Ecto neural progenitor cell (in vitro differentiated cells): ENCODE measurements at places on chromosomes 3 and 15.

DNA sequence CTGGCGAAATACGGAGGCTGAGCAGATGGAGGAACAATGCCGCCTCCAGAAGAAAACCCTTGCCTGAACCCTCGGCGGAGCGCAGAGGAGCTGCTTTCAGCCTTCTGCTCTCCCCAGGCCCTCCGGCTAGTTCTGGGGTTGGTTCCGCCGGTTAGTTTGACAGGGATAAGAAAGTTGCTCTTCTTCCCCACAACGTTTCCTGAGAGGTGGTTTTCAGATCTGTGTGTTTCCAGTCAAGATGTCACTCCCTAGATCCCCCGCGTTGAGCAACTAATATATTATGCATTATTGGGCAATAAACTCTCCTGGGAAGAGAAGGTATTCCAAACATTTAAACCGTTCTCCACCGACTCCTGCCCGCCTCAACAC lies 551 bp downstream of the NLGN1 start:
- no peak for DNase-seq

GRCh38 chr3:62585861-62586260 lies 212.5 kb upstream of the FEZF2 start:
- DNase-seq, result no peak

- no peak for DNase-seq
Observed at GRCh38 chr15:29862271-29862670, 40.0 kb upstream of the TJP1 start.

DNA sequence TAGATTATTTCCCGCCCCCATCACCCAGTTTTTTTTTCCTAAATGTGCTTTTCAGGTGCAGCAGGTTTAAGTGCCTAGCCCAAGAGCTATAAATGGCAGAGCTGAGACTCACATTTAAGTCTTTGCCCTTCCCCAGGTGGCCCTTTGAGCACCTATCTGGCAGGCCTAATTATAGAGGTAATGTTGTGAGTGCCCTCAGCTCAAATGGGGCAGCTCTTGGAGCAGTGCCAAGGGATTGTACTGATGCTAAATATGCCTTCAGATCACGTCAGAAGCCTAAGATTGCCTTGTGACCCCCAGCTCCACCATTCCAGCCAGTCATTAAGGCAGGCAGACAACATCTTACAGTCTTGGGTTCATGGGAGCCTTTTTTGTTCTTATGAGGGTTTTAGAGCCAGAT lies 159.5 kb downstream of the RPLP1 start:
- DNase-seq, result no peak

DNA sequence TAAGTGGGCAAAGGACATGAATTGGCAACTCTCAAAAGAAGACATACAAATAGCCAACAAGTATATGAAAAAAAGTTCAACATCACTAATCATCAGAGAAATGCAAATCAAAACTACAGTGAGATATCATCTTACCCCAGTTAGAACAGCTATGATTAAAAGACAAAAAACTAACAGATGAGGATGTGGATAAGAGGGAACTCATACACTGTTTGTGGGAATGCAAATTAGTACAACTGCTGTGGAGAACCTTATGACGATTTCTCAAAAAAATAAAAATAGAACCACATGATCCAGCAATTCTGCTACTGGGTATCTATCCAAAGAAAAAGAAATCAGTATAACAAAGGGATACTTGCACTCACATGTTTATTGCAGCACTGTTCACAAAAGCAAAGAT lies 28.6 kb downstream of the NEK10 start:
- DNase-seq, result no peak

DNA sequence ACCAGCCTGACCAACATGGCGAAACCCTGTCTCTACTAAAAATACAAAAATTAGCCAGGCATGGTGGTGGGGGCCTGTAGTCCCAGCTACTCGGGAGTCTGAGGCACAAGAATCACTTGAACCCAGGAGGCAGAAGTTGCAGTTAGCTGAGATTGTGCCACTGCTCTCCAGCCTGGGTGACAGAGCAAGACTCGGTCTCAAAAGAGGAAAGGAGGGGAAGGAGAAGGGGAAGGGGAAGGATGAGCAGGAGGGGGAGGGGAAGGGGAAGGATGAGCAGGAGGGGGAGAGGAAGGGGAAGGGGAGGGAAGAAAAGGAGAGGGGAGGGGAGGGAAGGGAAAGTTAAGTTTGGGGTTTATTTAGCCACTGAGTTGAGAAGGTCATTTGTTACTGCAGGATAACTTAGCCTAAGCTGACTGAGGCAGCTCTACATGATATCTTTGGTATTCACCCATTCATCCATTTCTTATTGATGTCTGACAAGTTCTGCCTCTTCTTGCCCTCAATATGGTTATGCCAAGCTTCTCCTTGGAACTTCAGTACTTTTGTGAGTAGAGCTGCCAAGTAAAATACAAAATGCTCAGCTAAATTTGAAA lies 15.9 kb upstream of the ABHD2 start:
- no peak for DNase-seq

DNA sequence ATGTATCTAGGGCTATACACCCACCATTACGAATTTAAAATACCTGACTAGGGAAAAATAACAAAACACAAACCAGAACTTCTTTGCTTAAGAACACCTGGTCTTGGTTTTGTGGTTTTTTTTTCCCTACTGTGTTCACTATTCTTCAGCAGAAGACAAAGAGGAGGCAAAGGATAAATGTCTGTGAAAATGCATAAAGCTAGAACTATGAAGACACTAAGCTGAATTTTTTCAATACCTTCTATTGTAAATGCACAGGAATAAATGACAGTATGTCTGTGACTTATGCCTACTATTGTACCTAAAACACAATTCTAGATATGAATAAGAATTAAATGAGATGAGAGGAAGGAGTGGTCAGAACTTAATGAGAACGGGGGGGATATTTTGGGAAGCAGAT lies 86.9 kb downstream of the TBL1XR1 start:
- no peak for DNase-seq

DNA sequence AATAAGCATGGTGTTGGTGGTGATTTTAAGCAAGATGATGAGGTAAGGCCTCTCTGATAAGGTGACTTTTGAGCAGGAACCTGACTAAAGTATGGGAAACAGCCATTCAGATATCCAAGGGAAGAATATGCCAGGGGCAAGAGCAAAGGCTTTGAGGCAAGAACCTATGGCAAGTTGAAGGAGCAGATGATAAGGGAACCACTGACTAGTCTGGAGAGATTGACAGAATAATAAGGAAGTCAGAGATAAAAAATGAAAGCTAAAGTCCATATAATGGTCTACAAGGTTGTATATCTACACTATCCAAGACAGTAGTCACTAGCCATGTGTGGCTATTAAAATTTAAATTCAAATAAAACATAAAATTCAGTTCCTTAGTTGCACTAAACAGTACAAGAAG lies 2.5 kb upstream of the C3orf38 start:
- no peak for DNase-seq

- no peak for DNase-seq
Observed at GRCh38 chr3:17399586-17399985, 342.8 kb downstream of the TBC1D5 start.

GRCh38 chr3:157746391-157746790 lies 243.2 kb upstream of the VEPH1 start:
- no peak for DNase-seq

DNA sequence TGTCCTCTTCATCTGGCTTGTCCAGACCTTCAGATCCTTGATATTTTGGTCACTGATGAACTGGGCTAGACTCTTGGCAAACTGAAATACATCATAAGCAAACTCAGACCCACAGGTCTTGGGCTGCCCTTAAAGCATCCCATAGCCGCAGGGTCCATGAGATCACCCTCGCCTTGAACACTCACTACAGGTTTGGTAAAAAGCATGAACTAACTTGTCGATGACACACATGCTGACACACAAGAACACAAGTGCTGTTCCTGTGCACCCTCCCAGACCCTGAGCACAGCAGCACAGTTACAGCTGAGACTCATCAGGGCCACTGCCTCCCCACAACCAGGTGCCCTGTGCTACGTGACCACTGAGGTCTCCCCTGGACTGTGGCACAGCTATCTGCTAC lies 21.0 kb downstream of the PFKFB4 start:
- DNase-seq, result no peak

DNA sequence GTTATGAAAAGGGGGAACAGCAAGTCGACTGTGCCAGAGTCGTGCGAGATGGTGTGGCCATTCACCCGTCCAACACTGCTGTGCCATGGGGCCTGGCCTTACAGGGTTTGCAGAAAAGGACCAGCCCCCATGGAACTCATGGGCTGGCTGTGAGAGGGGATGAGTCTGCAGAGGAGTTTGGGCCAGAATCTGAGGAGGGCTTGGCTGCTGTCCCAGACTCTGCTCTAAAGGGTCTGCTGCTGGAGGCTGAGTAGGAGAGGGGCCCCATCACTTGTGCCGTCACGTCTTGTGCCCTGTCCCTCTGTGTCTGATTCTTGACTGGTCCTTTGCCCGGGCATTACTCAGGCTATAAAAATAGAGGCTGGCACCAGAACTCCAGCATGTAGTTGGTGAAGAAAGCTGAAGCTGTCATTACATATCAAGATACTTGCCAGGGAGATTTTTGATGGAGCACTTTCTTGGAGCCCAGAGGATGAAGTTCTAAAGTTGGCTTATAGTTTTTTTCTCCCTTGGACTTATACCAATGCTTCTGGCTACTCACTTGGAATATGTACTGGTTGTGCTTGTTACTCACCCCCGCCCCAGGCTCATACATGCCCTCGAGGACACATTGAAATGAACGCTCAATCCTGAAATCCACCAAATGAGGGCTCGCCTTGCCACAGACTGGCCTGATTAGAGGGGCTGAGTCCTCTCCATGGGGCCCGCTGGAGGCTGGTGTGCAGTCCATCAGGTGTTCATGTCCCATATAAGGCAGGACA lies 10.2 kb downstream of the PXYLP1 start:
- DNase-seq, result peak; percentile 23

GRCh38 chr15:100905850-100906249 lies 13.3 kb upstream of the LRRK1 start:
- no peak for DNase-seq

DNA sequence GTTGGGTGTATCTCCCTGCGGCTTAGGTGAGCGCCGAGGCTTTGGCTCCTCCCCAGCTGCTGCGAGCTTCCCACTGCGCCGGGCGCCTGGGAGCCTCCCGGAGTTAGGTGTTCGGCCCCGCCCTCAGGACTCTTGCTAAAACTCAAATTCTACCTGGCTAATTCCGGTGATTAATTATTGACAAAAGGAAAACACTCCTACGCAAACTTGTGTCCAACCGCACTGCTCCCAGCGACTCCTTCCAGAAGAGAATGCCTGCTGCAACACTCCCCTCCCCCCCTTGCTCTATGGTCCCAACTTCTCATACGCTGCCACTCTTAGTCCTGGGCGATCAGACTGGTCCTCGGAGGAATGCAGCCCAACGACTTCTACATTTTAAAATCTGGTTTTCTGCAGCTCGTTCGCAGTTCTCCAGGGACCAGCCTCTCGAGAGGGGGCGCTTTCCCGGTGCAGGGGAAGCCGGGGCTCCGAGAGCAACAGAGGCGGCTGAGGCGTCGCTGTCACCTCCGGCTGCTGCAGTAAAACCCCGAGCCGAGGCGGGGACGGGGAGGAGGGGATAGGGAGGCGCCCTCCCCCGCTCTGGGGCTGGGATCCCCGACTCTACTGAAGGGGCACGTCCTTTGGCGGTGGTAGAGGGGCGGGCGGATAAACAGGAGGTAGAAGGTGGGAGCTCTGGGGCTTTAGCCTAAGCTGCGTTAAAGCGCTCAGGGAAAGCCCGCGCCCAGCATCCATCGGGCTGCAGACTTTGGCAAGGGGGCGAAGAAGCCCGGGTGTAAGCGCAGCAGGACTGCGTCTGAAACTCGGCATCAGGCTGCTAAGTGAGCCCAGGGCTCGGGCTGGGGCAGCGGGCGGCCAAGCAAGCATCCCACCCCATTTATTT lies at the start of gene SPTSSB:
TSS of gene SPTSSB (minus strand) at position 77 of the 880 bp plus-strand sequence. CDS start 25,194 bp downstream, outside the sequence.
- DNase-seq, result peak; percentile 85

DNA sequence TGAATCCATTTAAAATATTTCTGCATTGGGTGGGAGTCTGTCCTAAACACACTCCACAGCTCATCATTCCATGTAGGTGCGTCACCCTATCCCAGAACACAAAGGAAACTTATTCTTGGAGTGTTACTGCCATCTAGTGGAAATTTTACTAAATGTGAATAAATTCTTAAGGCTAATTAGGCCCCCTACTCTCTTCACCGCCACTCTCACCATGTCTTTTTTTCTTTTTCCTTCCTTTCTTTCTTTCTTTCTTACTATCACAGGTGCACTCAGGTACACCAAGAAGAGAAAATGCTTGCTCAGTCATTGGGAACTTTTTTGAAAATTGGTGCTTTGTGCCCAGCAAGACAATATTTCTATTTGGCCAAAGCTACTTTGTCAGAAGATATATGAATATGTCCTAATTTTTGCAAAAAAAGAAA lies 26.4 kb upstream of the ATP8B4 start:
- no peak for DNase-seq

DNA sequence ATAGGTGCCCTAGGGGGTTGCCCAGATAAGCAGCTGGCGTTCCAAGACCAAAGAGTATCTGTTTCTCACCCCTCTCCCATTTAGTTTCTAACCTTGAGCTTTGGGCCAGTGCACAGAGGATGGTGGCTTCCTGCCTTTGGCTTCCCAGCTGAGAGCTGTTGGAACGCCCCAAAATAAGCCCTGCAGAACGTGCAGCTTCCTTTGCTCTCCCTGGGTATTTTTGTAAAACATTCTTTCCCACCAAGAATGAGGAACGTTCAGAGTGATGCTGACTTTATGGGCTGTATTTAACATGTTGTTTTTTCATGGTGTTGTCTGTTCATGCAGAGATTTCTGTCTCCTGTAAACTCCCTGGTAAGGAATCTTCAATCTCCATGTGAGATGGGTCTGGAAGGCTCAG lies 63.8 kb downstream of the LPP start:
- DNase-seq, result no peak

DNA sequence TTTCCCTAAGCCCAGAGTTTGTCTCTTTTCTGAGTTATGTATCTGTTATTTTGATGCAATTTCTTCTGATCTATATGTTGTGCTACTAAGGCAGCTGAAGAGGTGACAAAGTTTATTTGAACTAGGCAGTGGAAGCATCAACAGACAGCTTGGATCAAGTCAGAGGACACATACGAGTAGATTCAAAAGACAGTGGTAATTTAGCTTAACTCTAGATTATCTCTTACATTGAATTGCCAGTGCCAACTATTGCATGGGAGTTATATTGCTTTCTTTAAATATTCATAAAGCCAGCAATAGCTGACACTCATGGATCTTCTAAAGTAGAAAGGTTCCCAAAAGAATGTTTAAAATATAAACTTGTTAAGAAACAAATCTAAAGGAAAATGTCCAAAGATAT lies 37.3 kb upstream of the CCDC66 start:
- DNase-seq, result no peak

DNA sequence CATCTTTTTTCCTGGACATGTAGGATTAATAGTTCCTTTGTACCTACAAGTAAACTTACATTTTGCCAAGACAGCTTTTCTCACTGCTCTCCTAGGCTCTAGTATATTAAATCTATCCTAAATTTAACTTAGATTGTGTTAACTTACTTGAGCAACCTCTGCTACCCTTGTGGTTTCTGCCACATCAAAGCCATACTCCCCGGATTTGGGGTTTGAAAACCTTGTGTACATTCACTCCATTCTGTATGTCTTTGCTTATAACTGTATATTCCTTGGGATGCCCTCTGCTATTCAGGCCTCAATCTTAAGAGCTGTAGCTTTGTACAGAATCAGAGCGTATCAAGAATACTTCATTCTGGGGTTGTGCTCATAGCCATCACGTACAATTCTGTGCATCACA lies 60.4 kb downstream of the ARIH1 start:
- no peak for DNase-seq

- no peak for DNase-seq
Observed at GRCh38 chr3:105953831-105954230, 85.0 kb upstream of the CBLB start.
